ENCODE measurements at places on chromosomes 3 and 15.

- DNase-seq = no peak
These were observed 6.7 kb upstream of the FETUB start for GRCh38 chr3:186633481-186633880.

DNA sequence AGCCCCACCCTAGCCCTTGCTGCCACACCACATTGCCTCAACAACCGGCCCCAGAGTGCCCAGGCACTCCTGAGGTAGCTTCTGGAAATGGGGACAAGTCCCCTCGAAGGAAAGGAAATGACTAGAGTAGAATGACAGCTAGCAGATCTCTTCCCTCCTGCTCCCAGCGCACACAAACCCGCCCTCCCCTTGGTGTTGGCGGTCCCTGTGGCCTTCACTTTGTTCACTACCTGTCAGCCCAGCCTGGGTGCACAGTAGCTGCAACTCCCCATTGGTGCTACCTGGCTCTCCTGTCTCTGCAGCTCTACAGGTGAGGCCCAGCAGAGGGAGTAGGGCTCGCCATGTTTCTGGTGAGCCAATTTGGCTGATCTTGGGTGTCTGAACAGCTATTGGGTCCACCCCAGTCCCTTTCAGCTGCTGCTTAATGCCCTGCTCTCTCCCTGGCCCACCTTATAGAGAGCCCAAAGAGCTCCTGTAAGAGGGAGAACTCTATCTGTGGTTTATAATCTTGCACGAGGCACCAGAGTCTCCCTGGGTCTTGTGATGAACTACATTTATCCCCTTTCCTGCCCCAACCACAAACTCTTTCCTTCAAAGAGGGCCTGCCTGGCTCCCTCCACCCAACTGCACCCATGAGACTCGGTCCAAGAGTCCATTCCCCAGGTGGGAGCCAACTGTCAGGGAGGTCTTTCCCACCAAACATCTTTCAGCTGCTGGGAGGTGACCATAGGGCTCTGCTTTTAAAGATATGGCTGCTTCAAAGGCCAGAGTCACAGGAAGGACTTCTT lies 39.1 kb downstream of the MESD start:
- no peak for DNase-seq

- peak; percentile 26 for DNase-seq
These were observed 72.4 kb upstream of the BBX start for GRCh38 chr3:107450254-107450893.

- DNase-seq = no peak
These were observed 4.3 kb upstream of the PKM start for GRCh38 chr15:72235298-72235697.

GRCh38 chr15:60395276-60396011 lies 2.3 kb downstream of the ANXA2 start:
- DNase-seq = no peak

DNA sequence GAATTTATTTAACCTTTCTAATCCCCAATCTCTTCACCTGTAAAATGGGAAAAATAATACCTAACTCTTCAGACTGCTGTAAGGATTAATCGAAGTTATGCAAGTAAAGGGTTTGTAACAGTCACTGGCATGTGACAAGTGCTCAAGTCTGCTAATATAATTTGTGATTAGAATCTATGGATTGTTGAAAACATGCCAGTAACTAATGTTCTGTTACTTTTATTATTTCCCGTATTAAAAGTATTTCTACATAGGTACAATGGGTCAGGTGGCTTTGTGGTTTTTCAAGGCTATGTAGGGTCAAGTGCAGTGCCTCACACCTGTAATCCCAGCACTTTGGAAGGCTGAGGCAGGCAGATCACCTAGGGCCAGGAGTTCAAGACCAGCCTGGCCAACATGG lies 29.4 kb downstream of the ULK4 start:
- no peak for DNase-seq

DNA sequence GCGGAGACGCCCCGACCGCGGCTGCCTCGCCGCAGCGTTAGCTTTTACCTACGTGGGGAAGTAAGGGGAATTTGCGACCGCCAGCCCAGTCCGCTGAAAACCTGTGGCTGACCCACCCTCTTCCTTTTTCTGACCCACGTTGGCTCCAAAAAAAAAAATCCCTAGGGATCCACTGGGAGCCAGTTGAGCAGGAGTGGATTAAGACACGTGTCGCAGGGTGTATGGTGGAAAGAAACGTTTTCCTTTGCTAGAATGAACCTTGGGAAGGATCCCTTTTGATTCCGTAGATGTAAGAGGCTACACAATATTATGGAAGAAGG lies 575 bp upstream of the PCYT1A start:
- DNase-seq = no peak

- DNase-seq = no peak
These were observed 21.6 kb downstream of the CHRNA3 start for GRCh38 chr15:78599189-78599588.

DNA sequence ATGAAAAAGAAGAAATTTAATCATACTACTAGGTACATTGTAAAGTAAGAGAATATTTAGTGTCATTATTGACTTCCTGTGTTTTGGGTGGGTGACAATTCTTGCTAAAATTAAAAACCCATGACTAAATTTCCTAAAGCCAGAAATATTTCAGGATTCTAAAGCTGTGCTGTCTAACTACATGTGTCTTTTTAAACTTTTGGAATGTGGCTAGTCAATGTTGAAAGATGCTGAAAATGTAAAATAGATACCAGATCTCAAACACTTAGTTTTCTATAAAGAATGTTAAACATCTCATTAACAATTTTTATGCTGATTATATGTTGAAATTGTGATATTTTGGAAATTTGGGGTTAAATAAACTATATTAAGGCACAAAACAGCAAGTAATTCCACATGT lies 308.9 kb upstream of the TMCO5A start:
- no peak for DNase-seq

DNA sequence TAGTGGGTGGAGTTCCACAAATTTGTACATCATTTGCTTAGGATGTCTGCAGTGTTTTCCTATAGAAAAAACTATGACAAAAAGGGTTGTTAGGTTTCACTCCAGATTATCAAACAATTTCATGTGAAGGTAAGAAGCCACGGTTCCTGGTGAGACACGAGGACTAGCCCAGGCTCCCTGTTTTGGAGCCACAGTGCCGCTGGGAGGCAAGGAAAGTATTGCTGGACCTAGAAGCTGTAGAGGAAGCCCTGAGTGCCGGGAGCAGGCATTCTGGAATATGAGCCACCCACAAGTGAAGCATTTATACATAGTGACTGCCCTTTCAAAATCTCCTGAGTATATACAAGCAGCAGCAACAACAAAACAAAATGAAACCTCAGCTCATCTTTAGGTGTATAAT lies 142.0 kb downstream of the GABRB3 start:
- no peak for DNase-seq

GRCh38 chr3:153209596-153209995 lies 47.6 kb downstream of the RAP2B start:
- peak; percentile 42 for DNase-seq

DNA sequence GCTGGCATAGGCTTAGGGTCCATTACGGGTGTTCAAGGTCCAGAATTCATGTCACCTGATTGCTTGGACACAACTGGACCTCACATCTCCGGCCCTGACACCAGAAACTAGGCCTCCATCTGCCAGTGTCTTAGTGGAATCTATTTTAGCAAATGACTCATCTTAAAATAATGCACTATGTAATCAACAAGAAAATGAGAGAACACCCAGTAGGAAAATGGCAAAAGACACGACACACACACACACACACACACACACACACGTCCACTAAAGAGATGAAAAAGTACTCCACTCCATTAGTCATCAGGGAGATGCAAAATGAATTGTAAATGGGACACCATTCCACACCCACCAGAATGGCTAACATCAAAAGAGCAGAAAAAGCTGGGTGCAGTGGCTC lies 11.2 kb downstream of the APBA2 start:
- peak; percentile 96 for DNase-seq

- DNase-seq = peak; percentile 19
These were observed 104.9 kb upstream of the ASB14 start for GRCh38 chr3:57397175-57398026.

- no peak for DNase-seq
These were observed 14.9 kb downstream of the TMOD2 start for GRCh38 chr15:51766341-51766740.

All from astrocyte (in vitro differentiated cells and primary cell).